NCI-H2081 (cell line): ENCODE measurements at places on chromosomes 13 and 19.
A peak's percentile ranks its signal among the peaks of the same experiment; 100 is the strongest.

GRCh38 chr13:99041788-99042187, 63.9 kb upstream of the DOCK9 start:
- DNase-seq: no peak

DNA sequence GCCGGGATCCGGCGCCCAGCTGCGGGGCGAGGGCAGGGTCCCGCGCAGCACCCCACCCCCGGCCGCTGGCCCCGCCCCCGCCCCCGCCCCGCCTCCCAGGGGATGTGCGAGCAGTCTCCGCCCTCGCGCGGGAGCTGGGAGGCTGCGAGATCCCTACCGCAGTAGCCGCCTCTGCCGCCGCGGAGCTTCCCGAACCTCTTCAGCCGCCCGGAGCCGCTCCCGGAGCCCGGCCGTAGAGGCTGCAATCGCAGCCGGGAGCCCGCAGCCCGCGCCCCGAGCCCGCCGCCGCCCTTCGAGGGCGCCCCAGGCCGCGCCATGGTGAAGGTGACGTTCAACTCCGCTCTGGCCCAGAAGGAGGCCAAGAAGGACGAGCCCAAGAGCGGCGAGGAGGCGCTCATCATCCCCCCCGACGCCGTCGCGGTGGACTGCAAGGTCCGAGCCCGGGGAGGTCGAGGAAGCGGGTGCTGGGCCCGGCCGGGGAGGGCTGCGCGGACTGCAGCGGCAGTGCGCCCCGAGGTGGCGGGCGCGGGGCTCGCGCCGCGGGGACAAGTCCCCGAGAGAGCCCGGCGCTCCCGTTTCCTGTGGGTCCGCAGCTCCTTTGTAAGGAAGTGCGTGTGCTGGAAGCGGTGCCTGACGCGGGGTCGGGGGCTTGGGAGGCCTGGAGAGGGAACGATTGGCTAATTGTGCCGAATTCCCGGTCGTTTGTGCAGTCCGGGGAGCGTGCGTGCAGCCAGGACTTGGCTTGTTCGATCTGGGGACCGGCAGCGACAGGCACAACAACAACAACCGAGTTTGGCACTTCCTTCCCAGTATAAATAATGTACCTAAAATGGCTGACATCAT, at the start of gene ITM2B:
ITM2B (plus strand) TSS at position 161 of the 843 bp plus-strand sequence; CDS start at position 316, 155 bp downstream.
- peak; percentile 49 for DNase-seq

- no peak for DNase-seq
Measured at GRCh38 chr19:1864480-1865171, 1.2 kb upstream of the KLF16 start.

DNA sequence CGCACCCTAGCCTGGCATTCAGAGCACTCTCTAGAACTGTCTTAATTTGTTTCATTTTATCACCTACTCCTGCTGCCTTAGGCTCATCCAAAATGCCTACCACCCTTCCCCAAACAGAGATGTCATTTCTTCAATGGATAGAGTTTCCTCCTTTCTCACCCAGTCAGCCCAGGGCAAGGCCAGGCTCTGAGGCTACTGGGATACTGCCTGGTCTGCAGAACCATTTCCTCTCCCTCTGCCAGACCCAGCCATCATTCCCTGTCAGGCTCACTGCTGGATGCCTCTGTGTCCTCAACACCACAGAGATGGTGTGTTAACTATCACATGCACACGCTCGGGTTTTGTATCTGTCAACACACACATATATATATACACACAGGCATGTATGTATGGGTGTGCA, 47.2 kb downstream of the C13orf42 start:
- DNase-seq: peak; percentile 29

GRCh38 chr13:52868190-52868589, 19.8 kb upstream of the PCDH8 start:
- DNase-seq: no peak

- DNase-seq: no peak
Measured at GRCh38 chr13:33182729-33183128, 102.8 kb downstream of the STARD13 start.

DNA sequence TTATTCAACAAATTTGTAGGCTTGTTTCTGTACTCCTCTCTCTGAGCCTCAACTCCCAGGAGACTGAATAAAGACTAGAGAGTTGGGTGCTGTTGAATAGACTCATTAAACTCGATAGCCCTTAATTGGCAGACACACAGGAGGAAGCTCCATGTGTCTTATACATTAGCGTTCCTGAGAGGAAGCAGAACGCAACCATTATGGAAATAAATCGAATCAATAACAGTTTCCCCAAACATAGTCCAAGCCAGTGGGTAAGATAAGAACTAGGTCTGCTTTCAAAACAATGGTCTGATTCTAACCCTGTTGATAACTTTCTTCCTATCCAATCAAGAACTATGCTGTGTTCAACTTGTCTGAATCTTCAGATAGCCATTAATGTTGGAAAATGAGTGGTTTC, 118.1 kb upstream of the FNDC3A start:
- no peak for DNase-seq

DNA sequence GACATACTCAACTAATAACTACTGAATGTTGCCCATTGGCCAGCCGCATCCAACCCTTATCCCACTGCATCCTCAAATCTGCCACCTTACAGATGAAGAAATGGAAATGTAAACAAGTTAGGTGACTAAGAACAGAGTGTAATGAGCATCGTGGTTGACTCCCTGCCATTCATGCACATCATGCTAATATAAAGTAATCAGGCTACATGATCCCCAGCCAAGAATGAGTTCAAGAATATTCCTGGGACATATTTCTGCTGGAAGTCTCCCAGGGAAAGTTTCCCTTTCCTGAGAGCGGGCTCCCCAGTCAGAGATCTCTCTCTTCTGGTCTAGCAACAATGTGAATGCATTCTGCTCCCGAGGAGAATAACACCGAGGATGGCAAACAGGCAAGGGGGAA, 55.9 kb upstream of the SERP2 start:
- DNase-seq: no peak
